ENCODE measurements at places on chromosomes 3 and 15.

GRCh38 chr3:71077070-71077469 lies 506.5 kb downstream of the FOXP1 start:
- no peak for DNase-seq

GRCh38 chr3:118705487-118706219 lies 329.0 kb downstream of the IGSF11 start:
- DNase-seq = no peak

DNA sequence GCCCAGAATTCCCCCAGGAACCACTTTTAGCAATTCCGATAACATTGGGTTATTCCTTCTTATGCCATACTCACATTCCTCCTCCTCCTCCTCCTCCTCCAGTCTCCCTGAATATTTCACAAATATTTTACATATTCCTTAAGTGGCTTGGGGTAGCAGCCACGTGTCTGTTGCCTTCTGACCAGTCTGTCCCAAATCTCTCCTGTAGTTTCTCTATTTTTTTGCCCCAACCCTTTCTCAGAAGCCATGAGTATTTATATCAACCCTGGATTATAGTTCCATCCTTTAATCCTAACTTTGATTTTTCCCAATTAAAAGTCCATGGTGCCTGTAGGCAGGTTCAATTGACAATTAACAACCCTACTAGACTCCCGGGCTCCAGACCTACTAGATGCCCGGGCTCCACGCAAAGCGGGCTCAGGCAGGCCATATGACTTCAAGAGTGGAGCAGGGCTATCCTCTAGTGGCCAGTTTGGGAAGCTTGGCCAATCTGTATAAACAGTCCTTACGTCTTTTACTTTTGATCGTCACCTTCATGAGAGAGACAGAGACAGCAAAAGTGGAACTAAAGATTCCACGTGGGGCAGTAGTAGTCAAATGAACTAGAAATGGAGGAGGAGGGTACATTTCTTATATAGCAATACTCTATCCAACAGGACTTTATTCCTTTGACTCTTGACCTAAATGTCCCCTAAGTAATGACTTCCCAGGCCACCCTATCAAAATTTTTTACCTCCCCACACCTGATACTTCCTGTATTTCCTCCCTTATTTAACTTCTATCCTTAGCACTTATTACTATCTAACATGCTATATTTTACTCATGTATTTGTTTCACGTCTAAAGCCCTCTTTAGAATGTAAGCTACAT lies 69.7 kb downstream of the USF3 start:
- peak; percentile 64 for DNase-seq

DNA sequence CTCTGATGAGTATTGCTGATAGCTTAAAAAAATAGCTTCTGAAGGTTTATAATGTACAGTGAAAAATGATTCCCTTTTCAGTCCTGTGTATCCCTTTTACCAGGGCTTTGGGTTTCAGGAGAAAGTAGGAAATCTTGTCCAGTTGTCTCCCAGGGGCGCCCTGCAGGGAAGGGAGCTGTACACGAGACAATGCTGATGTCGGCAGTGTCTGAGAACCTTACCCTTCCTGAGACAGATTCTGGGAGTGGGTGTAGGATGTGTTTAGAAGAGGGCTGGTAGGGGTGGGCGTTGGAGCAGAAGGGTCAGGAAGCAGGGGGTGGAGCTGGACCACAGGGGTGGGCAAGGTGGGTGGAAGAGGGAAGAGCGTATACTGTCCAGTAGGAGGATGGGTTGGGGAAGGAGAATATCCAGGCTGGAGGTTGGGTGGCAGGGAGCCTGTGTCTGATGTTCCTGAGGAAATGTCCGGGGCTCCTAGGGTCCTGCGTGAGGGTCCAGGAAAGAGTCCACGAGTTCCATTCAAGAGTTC lies 5.6 kb downstream of the THPO start:
- no peak for DNase-seq

GRCh38 chr15:55279746-55280351 lies 9.8 kb downstream of the RAB27A start:
- no peak for DNase-seq

DNA sequence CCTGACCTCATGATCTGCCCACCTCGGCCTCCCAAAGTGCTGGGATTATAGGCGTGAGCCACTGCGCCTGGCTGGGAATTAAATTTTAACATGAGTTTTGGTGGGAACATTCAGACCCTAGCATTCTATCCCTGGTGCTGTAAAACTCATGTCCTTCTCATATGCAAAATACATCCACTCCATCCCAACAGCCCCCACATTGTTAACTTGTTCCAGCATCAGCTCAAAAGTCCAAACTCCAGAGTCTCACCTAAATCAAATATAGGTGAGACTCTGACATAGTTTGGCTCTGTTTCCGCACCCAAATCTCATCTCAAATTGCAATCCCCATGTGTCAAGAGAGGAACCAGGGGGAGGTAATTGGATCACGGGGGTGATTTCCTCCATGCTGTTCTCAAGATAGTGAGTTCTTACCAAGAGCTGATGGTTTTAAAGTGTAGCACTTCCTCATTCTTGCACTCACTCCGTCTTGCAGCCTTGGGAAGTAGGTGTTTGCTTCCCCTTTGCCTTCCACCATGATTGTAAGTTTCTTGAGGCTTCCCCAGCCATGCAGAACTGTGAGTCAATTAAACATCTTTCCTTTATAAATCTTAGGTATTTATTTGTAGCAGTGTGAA lies 96.2 kb upstream of the PLCL2 start:
- no peak for DNase-seq
